ENCODE measurements at places on chromosomes 1 and 21.

GRCh38 chr1:15410223-15410883 lies 665 bp downstream of the EFHD2 start:
- DNase-seq, result no peak

DNA sequence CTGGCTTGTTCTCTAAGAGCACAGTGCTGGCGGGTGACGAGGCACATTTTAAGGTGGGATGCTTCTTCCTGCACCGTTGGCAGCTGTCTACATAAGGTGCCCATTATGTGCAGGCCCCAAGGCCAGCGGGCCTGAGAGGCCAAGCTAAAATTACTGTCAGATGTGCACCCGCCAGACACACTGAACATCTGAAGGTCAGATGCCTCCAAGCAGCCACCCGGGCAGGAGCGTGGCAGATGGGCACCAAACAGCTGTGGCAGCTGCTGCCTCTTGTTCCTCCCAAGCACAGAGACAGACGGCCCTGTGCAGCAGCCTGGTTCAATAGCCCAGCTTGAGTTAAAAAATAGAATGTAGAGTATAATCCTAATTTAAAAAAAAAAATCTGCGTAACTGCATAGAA lies 211.9 kb upstream of the EDN2 start:
- DNase-seq, result no peak

- DNase-seq, result no peak
These were observed 21.0 kb upstream of the TDRD10 start for GRCh38 chr1:154481053-154481452.

DNA sequence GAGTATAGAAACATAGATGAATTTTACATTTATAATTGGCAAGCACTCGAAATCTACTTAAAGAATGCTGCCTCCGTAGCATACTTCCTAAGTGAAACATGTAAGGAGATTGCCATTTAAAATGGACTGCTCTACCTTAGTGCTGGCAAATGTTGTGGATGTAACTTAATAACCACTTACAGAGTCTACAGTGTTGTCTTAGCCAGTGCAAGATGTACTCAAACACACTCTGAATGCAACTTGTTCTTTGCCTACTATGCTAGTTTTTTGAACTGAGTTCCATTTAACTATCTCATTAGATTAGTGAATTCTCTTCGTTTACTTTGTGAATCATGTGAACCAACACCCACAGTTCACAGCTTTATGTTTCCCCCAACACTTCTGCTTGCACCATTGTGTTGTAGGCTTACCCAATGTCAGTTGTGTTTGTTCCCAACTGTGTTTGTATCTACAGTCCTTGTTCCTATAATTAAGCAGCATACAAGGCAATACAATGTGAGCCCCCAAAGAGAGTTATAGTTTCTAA lies 345.5 kb upstream of the LYPLAL1 start:
- no peak for DNase-seq

GRCh38 chr1:225845571-225846259 lies 35.8 kb downstream of the EPHX1 start:
- DNase-seq, result peak; percentile 22

GRCh38 chr1:171090604-171091003 lies at the start of gene FMO3:
TSS of gene FMO3 (plus strand) at chr1:171090905. CDS start at chr1:171092659, 1,754 bp downstream.
- DNase-seq, result no peak

GRCh38 chr1:84386716-84387479 lies 11.4 kb upstream of the DNASE2B start:
- no peak for DNase-seq

GRCh38 chr1:95259245-95259644 lies 25.2 kb downstream of the RWDD3 start:
- DNase-seq, result no peak

GRCh38 chr1:98402860-98403259 lies 258.7 kb upstream of the SNX7 start:
- no peak for DNase-seq

DNA sequence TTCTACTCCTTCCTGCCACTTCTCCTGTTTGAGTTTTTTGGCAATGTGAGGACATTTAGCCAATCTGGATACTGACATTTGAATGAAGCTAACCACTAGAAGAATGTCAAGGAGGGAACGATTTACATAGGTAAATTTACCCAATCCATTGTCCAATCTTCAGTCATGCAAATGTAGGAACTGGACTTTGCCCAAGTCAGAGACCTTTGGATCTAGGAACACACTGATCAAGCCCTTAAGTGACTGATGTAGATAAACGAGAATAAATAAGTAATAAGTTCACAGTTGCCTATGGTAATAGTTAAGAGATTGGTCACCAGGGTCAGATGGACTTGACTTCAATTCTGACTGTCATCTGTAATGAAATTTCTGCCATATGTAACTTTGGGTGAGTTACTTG lies 177.6 kb downstream of the FGGY start:
- no peak for DNase-seq

GRCh38 chr1:4696753-4697152 lies 42.3 kb downstream of the AJAP1 start:
- DNase-seq, result no peak

DNA sequence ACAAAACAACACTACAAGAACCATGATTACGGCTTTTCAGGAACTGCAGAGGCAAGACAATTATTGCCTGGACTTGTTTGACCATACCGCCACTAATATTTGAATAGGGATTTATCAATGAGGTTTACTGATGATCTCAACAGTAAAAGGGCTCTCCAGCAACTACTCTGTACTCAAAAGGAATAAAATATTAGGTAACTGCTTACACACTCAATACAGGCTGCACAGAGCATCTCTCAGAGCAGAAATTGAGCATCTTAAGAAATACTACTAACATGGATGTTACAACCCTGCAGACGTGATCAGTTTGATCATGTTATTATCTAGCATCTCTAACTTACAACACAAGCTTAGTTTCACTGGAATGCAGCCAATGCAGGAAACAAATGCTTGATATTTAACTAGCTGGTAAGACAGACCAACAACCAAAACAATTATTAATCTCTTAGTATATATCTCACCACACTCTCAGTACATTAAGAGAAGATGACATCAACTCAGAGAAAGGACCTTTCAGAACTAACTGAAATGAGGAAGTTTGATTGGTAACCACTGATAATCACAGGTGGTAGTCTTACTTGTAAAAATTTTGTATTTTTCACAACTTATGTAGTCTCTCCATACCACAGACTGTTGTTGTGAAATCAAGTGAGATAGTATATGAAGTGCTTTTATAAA lies 52.2 kb downstream of the PUM1 start:
- no peak for DNase-seq

DNA sequence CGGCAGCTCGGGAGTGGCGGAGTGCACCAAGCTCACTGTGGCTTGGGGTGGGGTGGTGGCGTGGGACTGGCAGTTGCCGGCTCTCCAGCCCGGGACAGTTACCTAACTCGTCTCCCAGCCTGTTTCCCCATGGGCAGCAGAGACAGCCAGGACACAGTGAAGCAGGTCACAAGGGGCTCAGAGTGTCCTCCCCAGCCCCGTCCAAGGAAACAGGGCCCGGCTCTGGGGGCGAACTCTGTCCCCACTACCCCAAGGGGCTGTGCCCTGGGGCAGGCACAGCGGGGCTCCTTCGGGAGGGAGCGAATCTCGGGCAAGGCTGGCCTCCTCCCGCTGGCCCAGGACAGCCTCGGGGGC lies 759 bp downstream of the GPR157 start:
- DNase-seq, result no peak

GRCh38 chr1:247434005-247434404 lies 18.0 kb downstream of the NLRP3 start:
- DNase-seq, result no peak

DNA sequence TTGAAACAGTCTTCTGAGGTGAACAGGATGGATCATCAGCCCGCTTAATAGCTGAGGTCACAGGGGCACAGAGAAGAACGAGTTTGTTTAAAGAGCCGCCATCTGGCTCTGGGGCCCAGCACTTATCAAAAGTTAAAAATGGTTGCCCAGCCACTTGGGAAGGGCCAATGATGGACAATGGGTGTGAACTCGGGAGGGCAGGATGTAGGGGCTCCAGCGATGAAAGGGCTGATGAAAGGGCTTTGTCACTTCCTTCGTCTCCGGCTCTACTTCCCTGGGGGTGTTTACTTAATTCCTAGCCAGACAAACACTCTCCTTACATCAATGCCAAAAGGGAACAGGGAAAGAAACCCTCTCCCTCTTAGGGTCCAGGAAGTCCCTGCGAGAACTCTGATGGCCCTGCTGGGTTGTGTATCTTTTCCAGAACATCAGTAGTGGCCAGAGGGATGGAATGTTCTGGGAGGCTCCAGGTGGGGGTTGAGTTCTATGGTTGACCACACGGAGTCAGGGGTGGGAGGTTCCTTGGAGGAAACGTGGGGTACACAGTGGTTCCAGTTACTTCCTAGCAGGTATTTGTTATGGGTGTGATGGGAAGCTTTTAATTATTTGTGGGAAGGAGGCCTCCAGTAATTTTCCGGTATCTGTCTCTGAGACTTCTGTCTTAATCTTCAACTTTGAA lies 9.0 kb upstream of the ABCG1 start:
- no peak for DNase-seq

GRCh38 chr1:68103011-68103545 lies 52.7 kb upstream of the DIRAS3 start:
- no peak for DNase-seq

DNA sequence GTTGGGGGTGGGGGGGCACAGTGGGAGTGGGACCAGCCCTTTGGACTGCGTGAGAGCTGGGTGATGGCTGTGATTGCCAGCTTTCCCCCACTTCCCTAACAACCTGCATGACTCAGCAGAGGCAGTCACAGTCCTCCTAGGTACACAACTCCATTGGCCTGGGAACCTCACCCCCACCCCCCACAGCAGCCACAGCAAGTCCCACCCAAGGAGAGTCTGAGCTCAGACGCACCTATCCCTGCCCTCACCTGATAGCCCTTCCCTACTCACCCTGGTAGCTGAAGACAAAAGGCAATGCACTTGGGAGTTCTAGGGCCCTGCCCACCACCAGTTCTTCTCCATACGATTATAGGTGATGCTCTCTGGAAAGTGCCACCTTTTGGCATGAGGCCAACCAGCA lies 188.9 kb downstream of the ZNF648 start:
- no peak for DNase-seq

Measured in stimulated activated CD4-positive, alpha-beta T cell treated with anti-CD3 and anti-CD28 coated beads, Interleukin-15, amount 100 ng/mL, for 48 hours (primary cell).